ENCODE measurements at places on chromosomes 6 and 20.

DNA sequence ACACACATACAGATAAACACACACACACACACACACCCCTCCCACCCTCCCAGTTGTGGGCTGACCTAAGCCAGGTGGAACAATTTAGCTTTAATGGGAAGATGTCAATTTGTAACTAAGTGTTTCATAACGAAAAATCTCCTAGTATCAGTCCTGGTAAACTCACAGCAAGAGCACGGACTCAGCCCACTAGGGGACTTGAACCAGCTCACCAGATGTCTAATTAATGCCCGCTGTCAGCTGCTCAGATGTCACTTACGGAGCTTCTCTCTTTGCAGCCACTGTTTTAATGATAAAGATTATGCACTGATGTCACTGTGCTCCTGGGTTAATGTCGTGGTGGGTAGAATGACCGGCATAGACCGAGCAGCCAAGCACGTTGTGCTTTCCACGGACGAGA is 116.6 kb upstream of the INSM1 start:
- DNase-seq, result no peak

DNA sequence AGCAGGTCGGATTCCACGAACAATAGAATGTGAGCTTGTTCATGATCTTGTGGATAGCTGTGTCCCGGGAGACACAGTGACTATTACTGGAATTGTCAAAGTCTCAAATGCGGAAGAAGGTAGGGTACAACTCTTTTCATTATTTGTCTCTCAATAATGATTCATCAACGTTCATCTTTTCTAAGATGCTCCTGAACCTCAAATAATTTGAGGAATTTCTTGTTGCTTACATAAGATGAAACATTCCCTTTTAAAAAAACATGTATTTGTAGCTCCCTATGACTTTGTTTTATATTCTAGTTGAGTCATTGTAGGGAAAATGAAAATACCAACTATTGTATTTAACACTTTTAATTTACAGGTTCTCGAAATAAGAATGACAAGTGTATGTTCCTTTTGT is 17.0 kb downstream of the MCM8 start:
- no peak for DNase-seq

- no peak for DNase-seq
Observed at GRCh38 chr6:16173167-16173940, 44.5 kb downstream of the MYLIP start.

GRCh38 chr6:21005816-21006570 is 471.7 kb downstream of the CDKAL1 start:
- DNase-seq, result no peak

- DNase-seq, result no peak
Observed at GRCh38 chr6:130929036-130929678, 102.0 kb downstream of the SMLR1 start.
